ENCODE measurements at places on chromosomes 16 and 17.
A peak's percentile ranks its signal among the peaks of the same experiment; 100 is the strongest.

DNA sequence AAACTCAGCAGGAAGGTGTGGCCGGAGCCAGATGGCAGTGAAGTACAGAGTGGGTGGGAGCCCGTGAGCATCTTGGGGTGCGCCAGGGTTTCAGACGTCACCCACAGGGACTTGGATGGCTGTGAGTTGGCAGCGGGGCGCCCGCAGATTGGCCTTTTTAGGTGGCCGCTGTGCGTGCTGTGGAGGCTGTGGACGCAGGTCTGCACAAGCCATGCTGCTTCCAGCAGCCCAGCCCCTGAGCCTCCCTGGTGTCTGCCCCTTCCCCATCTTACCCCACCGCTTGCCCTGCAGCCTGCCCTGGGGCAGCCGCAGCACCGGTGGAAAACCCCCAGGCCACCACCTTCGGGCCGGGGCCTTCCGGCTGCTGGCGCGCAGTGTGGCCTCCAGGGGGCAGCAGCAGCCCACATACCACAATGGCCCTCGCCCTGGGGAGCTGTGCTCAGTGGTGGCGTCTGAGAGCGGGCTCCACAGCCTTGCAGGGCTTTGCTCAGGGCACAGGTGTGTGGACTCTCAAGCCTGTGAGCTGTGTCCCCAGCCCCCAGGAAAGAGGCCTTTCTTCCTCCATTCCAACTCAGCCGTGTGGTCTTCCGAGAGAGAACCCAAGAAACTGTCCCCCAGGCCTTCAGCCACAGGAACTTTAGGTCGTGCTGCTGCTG is 11.8 kb downstream of the ENDOV start:
- DNase-seq = peak; percentile 32

DNA sequence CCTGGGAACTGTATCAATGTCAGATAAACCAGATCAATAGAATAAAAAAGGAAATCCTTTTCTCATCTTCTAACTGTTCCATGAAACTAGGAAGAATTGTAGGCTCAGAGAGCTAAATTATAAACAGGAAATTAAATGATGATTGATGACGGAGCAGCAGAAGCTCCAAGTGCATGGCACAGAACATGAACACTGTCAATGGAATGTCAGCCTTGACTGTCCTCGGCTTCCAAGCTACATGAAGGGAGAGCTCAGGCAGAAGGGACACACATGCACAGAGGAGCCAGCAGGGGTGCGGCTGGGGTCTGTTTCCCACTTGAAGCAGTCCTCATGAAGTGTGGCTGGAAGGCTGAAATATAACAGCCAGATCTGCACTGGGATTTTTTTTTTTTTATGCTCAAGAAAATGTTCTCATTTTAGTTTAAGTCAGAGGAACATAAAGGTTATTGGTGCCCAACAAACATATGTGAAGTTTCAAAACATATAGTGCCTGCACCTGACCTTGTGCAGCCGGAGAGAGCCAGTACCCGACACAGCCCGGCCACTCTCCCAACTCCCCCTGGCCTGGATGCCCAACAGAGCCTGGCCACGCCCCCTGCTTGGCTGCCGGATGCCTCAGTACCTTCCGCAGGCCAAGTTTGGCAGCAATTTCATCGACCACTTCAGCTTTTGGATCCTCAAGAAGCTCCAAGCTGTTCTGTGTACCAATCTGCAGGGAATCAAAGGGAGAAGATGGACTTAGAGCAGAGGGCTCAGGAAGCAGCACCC is 37.0 kb downstream of the NPLOC4 start:
- no peak for DNase-seq

GRCh38 chr16:27346819-27347218 is 33.0 kb downstream of the IL4R start:
- DNase-seq = no peak

DNA sequence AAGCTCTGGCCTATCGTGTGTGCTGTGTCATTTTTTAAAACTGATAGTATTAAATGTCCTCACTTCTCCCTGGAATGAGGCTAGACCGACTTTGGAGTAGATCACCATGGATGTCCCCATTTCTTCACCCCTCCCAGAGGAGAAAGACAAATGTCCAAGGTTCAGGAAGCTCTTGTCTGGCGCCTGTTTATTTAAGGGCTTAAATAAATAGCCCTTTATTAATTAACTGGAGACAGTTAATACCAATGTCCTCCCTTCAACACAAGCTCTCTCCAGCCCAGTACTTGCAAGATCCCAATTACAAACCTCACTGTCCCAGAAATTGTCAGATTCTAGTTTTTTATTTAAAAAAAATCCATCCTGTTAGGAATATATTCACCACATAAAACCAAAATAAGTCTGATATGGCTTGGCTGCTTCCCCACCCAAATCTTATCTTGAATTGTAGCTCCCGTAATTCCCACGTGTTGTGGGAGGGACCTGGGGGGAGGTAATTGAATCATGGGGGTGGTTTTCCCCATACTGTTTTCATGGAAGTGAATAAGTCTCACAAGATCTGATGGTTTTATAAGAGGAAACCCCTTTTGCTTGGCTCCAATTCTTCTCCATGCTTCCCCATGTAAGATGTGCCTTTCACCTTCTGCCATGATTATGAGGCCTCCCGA is 344.4 kb downstream of the SHISA9 start:
- no peak for DNase-seq

DNA sequence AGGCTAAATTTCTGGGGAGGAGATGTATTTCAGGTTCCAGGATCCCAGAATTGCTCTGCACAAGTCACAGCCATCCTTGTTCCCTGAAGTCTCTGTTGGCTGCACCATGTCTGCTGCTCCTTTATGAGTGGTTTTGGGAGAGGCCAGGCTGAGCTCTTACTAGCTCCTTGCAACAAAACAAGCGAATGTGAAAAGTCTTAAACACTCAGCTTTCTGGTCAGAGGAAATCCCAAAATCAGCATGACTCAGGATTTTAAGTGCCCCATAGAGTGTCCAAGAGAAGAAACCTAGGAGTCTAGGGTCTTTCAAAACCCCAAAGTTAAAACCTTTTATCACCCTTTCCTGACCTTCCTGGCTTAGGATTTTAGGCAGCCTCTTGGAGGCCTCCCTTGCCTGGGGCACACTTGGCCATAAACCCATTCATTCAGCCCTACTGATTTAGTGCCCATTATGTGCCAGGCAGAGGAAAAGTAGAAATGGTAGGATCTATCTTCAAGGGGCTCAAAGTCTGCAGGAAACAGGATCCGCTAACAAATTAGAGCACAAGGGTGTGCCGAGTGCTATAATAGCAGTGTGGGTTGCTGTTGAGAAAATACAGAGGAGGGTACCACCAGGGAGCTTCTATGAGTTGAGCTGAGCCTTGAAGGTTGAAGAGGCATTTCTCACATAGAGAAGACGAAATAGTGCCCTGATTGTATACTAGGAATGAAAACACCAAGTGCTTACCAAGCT is 36.9 kb downstream of the SOST start:
- DNase-seq = no peak

DNA sequence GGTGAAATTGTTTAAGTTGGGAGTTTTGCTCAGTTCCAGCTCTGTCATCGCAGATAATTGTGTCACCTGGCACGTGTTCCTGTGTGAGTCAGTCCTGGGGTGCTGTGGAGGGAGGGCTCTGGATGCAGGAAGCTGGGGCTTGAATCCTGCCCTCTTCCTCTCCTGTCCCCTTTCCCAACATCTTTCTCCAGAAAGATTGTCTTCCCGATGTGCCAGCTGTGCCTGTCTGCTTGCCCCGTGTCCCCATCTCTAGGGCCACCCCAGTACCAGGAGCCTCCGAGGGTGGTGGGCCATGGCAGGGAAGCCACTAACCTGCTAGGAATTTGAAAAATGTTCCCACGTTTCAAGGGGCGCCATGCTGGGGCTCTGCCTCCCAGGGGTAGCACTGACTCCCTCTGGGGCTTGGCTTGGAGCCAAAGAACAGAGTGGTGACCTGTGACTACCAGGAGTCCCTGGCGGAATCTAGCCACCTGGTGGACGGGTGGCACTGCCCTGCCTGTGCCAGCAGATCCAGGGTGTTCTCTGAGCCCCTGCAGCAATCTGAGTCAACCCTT is 198.1 kb downstream of the ENGASE start:
- no peak for DNase-seq

DNA sequence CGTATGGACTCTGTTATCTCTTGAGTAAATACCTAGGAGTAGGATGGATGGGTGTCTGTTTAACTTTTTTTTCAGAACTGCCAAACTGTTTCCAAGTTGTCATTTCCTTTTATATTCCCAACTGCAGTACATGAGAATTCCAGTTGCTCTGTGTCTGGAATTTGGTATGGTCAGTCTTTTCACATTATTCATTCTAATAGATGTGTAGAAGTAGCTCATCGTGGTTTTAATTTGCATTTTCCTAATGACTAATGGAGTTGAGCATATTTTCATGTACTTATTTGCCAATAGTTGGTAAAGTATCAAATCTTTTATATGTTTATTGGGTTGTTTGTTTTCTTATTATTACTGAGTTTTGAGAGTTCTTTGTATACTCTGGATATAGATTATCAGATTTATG is 27.0 kb downstream of the MRTFB start:
- peak; percentile 3 for DNase-seq

DNA sequence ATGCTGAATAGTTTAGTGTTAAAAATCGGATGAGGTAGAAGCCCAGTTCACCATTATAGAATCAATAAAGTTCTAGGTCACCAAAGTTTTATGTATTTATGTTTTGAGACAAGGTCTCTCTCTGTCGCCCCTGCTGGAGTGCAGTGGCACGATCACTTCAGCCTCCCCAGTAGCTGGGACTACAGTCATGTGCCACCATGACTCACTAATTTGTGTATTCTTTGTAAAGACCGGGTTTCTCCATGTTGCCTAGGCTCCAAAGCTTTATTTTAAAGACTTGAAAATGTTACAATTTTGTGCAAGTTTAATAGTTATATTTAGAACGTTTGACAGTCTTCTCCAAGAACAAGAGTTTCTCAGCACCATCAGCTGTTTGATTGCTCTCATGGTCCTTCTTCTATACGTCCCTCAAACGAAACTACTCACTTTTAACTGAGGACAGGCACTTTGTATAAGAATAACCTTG is 32.1 kb downstream of the NDE1 start:
- DNase-seq = peak; percentile 85

GRCh38 chr16:28283798-28284577 is 8.3 kb upstream of the SBK1 start:
- no peak for DNase-seq

DNA sequence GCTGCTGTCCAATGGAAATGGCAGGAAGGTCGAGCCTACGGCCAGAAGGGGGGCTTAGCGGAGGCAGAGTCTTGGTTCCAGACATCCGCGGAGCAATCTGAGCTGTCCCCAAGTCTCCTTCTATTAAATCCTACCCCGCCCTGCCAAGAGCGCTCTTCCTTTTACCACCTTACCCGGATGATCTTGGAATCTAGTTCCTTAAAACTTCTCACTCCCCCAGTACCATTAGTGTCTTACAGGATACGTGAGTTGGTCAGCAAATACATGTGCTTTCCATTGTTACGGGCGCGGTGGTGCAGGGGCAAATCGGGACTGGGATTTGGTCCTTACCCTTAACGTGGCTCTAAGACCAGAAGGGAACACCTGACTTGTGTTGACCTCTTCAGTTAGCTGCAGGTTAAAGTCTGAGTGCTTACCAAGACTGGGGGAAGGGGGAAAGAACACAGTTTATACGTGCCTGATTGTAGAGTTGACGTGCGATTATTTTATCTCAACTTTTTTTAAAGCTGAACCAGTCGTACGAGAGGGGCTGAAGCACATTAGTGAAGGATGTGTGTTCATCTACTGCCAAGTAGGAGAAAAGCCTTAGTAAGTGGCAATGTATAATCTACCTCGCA is 495 bp downstream of the TXNDC17 start:
- no peak for DNase-seq

Data from foreskin melanocyte (primary cell).